ENCODE measurements at places on chromosomes 7 and 10.

GRCh38 chr10:123766761-123767160 lies 100.6 kb downstream of the GPR26 start:
- DNase-seq: no peak

DNA sequence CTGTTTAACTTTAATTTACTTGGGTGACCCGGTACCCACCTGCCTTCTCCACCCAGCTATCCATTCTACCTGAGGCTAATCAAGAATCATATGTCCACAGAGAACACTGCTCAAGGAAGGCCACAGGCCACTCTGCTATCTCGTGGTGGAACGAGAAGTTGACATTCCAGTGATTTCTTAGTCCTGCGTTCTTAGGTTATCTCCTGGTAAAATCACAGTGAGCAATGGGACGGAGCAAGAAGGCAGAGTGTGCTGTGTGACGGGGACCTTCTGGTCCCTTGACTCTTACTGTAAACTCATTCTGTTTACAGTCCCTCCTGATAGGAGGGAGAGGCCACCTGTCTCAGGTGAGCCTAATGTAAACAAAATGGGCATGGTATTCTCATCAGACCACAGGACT lies 256.6 kb downstream of the TNS3 start:
- DNase-seq: no peak

GRCh38 chr7:86991771-86992191 lies 67.7 kb downstream of the ELAPOR2 start:
- DNase-seq: no peak

DNA sequence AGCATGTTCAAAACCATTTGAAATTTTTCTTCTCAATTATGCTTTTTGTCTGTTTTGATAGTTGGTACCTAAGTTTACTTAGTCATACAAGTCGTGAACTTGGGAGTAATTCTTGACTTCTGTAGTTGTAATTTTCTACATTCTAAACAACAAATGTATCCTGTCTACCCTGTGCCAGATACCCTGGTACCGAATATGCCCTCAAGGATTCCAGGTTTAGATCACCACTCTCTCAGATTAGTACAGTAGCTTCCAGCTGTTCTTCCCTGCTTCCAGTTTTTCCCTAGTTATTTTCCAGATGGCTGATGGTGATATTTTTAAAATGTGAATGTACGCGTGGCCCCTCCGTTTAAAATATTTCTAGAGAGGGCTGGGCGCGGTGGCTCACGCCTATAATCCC lies 6.5 kb downstream of the STAM start:
- DNase-seq: no peak

- no peak for DNase-seq
These were observed 273.1 kb downstream of the XPNPEP1 start for GRCh38 chr10:109650228-109650627.

DNA sequence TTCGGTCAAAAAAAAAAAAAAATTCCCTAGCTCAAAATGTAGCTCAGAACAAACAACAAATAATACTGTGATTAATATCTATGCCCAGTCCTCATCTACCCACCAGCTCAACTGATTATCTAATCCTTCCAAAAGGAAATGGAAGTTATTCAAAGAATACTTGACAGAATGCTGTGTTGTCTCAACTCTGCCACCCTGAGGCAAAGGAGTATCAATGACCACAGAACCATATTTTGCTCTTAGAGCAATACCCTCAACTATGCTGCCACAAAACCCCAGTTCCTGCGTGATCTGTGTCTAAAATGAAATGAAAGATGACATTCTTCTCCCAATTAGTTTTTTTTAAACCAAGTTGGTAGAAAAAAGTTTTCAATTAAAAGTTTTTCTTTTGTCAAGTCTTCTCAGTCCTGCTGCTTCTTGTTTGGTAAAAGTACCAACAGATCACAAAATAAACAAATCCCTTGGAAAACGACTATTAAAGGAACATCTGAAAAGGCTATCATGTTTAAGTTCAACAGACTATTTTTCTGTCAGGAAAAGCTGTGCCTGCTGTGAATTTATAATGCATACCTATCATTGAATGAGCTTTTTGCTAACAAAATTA lies 21.6 kb downstream of the RBM28 start:
- DNase-seq: no peak

DNA sequence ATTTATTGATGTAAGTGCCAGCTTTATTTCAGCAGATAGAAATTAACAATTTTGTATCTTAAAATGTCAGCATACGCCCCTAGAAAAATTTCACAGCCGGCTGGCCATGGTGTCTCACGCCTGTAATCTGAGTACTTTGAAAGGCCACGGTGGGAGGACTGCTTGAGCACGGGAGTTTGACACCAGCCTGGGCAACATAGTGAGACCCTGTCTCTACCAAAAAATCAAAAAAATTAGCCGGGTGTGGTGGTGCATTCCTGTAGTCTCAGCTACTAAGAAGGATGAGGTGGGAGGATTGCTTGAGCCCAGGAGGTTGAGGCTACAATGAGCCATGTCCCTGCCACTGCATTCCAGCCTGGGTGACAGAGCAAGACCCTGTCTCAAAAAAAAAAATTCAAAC lies 14.1 kb downstream of the GTF2I start:
- DNase-seq: no peak

DNA sequence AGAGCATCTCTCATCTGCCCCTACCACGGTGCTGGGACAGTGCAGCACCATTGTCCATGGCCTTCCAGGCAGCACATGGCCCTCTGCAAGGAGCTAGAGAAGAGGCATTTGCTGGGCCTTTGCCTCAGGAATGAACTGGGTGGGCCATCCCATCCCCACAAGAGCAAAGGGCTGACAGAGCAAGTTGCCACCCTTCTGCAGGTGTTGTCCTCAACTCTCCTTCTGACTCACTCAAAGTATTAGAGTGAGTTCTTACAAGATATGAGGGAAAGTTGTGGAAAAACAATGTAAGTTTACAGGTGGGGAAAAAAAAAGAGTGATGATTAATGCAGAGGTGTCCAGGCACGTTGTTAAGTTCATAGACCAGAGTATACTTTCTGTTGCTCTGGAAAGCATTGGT lies 261.2 kb downstream of the SKIDA1 start:
- DNase-seq: no peak

DNA sequence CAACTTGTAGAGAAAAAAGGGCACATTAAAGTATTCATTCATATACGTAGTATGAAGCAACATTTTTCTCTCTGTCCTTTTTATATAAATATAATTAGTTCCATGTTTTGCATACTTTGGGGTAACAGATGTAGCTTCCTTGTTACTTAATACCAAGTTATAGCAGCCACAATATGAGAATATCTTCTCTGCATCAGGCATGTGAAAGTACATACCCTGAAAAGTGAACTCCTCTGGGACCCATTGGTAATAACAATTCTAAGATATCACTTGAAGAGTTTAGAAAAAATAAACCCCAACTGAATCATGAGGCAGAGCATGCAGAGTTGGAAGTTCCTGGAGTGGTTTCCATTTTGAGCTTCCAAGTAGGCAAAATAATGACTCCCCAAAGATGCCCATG lies 2.4 kb upstream of the CRPPA start:
- DNase-seq: no peak

GRCh38 chr10:13730956-13731355 lies 144.2 kb downstream of the PRPF18 start:
- DNase-seq: no peak

DNA sequence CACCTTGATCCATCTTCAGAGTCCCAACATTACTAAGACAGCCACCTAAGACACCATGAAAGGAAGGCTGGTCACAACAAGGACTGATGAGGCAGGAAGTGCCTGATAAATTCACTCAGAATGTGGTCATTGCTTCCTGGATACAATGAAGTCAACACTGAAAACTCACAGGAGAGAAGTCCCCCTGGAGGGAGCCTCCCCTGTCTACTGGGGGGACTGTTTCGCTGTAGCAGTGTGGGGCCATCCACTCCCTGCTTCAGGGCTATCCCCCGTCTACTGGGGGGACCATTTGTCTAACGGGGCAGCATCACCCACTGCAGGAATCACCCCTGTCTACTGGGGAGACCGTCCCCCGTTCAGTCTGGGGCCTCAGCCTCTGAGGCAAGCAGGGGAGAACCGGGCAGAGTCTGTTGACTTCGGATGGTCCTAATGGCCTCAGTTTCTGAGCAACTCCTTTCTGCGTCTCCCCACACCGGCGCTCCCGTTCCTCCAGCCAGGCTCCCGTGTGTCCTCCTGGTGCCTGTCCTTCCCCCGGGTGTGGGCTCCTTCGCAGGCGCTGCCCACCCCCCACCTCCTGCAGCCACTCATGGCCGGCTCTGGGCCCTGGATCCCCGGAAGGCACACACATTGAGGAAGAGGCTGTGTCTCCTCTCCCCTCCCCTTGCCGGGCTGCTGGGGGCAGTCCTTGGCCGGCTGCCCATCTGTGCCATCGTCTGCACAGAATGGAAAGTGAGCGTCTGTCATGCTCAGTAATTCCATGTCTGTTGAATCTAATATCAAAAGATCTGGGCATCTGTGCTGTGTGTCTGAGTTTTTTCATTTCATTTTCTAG lies 59.9 kb upstream of the DNAJB6 start:
- DNase-seq: no peak

- DNase-seq: no peak
These were observed 101.2 kb upstream of the MGMT start for GRCh38 chr10:129365767-129366402.

DNA sequence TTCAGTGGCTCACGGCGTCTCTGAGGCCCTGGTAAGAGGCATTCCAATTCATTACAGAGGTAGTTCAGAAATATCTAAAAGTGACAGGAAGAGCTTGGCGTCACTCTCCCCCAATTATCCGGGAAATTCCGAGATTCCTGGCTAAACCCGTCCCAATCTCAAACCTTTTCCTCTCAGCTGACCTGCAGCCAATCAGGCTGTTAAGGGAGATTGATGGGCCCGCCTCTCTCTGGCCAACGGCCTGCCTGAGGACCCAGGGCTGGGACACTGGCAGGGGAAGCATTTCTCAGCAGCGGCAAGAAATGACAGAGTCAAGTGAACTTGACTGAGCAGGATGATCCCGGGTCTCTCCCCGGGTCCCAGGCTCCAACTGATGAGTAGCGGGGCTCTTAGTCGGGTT lies 72.3 kb downstream of the EBF3 start:
- no peak for DNase-seq

DNA sequence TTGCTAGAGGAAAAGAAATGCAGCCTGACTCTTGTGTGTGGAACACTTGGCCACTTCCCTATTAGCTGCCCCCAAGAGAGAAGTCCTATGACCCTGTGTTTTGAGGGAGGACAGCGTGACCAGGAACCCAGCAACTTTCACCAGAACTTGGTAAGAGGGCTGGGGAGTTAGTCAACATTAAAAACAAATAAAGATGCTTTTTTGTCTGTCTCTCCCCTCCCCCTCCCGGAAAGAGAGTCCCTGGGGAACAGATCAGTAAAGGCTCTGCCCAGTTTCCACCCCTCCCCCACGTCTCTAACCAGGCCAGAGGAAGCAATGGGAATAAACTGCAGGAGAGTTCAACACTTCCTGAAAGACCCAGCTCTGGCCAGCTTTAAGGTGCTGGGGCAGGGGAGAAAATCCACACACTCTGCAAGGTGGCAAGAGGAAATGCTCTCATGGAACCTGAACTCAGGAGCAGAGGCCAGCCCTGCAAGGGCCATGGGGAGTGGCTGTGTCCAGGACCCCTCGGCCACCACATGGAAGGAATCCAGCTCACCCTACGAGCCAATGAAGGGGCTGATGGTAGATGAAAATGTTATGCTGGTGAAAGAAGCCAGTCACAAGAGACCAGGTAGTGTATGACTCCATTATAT lies 21.5 kb downstream of the SH3PXD2A start:
- no peak for DNase-seq

DNA sequence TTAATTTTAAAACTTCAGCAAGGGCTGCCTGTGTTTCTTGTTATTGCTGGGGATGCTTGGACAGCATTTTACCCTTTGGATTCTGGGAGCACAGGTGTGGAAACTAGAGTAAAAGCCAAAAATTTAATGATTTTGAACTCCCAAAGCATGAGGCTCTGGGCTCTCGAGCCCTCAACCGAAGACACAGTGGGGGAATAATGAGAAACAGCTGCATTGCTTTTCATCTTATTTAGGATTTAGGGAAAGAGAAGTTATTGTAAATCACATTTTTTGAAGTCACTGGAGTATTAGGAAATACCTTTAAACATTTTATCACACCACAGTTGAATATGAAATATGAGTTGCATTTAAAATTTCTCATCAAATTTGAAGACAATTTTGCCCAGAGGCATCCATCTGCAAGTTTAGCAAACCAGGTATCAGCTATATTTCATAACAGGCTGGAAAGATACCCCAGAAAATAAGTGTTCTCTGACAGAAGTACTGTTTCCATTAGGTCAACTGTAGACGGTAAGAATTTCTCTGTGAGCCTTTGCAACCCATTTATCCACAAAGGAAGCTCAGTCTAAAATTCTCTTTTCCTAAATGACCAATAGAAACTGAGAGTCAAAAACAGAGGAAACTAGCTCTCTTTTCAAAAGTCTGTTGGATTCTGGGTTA lies 290.6 kb upstream of the PHYHIPL start:
- DNase-seq: no peak

DNA sequence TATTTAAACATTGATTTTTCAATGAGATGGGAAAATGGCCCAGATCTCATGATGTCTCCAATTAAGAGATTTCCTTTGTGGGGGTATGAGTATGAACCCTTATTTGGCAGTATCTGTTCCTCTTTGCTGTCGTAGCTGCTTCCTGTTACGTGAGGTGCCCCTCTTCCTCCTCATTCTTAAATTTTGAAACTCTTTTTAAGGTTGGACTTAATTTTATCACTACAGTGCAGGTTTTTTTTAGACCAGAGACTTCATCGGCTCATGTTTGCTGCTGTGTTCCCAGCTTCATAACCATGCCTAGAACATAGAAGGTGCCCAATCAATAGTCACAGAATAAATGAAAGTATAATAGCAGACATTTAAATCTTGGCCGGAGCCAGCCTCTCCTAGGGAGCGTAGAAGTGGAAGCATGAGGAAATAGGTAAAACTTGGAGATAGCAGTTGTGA lies 2.4 kb downstream of the MIOS start:
- DNase-seq: no peak

DNA sequence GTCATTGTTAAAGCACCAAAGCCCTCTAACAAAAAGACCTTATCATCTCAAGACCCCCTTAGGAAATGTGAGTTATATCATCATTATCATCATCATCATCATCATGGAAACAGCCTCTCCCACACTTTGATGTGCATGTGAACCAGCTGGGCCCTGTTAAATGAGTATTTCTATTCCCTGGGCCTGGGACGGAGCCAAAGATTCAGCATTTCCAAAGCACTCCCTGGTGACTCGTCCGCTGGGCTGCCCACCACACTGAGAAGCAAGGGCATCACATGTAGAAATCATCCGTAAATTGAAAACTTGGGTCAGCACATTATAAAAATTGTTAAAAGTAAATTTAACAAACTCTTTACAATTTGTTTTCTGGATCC lies 88.6 kb downstream of the PTPRN2 start:
- no peak for DNase-seq

GRCh38 chr7:133562621-133563020 lies 309.7 kb downstream of the EXOC4 start:
- no peak for DNase-seq

- DNase-seq: no peak
These were observed 50.9 kb downstream of the SGCE start for GRCh38 chr7:94605031-94605430.

All from esophagus squamous epithelium (tissue), 5 donors.